Renal cortex interstitium (tissue), 15 donors: ENCODE measurements at places on chromosomes 7 and 10. TPM values are rescaled to one million over a fixed set of nuclear protein-coding genes. Genes with fewer than 3 reads are reported as not detected.

The IKZF5 gene
- polyA plus RNA-seq, result 16.6 TPM

The RELN gene
- 12.0 TPM for polyA plus RNA-seq

The PON1 gene
- polyA plus RNA-seq, result 1.3 TPM

The CPA2 gene
- polyA plus RNA-seq, result 0.39 TPM

The HOXA13 gene
- 0.01 TPM for polyA plus RNA-seq

The SPAG6 gene
- polyA plus RNA-seq, result 0.78 TPM

The A1CF gene
- 7.5 TPM for polyA plus RNA-seq

The NUTM2A gene
- polyA plus RNA-seq, result 3.1 TPM

The SEMA4G gene
- 50.3 TPM for polyA plus RNA-seq

The AQP1 gene
- polyA plus RNA-seq, result 222 TPM

The ELFN1 gene
- polyA plus RNA-seq, result 17.9 TPM

The SPDYE2B gene
- 7.6 TPM for polyA plus RNA-seq

The UNCX gene
- polyA plus RNA-seq, result 12.6 TPM

The MGMT gene
- 22.7 TPM for polyA plus RNA-seq

The KLLN gene
- polyA plus RNA-seq, result 1.5 TPM

The BICC1 gene
- 83.3 TPM for polyA plus RNA-seq

The ZNF804B gene
- polyA plus RNA-seq, result 0.40 TPM

The NME8 gene
- polyA plus RNA-seq, result 0.20 TPM

The H2BK1 gene
- polyA plus RNA-seq, result not detected

The MCM10 gene
- 8.7 TPM for polyA plus RNA-seq

The MKX gene
- polyA plus RNA-seq, result 0.09 TPM

The DHX32 gene
- 25.8 TPM for polyA plus RNA-seq

The AKR1E2 gene
- 6.5 TPM for polyA plus RNA-seq

The EEF1AKMT2 gene
- polyA plus RNA-seq, result 33.8 TPM

The TUBB8 gene
- polyA plus RNA-seq, result 0.67 TPM

The IL2RA gene
- not detected for polyA plus RNA-seq

The GIMAP2 gene
- polyA plus RNA-seq, result 6.9 TPM

The LRCH4 gene
- 56.4 TPM for polyA plus RNA-seq

The MYPN gene
- polyA plus RNA-seq, result 0.09 TPM

The FOXI2 gene
- polyA plus RNA-seq, result 1.6 TPM

The ANAPC16 gene
- polyA plus RNA-seq, result 213 TPM

The ADAM12 gene
- 28.1 TPM for polyA plus RNA-seq

The ACTL6B gene
- polyA plus RNA-seq, result not detected

The PLXDC2 gene
- polyA plus RNA-seq, result 42.6 TPM

The NOS3 gene
- polyA plus RNA-seq, result 7.7 TPM

The CLDN4 gene
- 98.1 TPM for polyA plus RNA-seq

The GRM8 gene
- polyA plus RNA-seq, result 9.4 TPM

The ADAMTS14 gene
- 2.0 TPM for polyA plus RNA-seq

The CTNNA3 gene
- polyA plus RNA-seq, result 2.9 TPM

The NAPEPLD gene
- 41.0 TPM for polyA plus RNA-seq

The MOGAT3 gene
- 0.99 TPM for polyA plus RNA-seq

The OLAH gene
- polyA plus RNA-seq, result 0.65 TPM

The ELN gene
- polyA plus RNA-seq, result 72.8 TPM

The PRKCQ gene
- 16.8 TPM for polyA plus RNA-seq

The CRYGN gene
- 3.5 TPM for polyA plus RNA-seq

The USP54 gene
- 39.6 TPM for polyA plus RNA-seq

The IFIT1 gene
- polyA plus RNA-seq, result 21.4 TPM

The KCNMA1 gene
- 3.3 TPM for polyA plus RNA-seq

The RAB11FIP2 gene
- polyA plus RNA-seq, result 61.2 TPM

The TEX36 gene
- not detected for polyA plus RNA-seq

The RBP3 gene
- 0.16 TPM for polyA plus RNA-seq

The COL13A1 gene
- polyA plus RNA-seq, result 23.1 TPM
